ENCODE measurements at places on chromosomes 16 and 17.
A peak's percentile ranks its signal among the peaks of the same experiment; 100 is the strongest.

DNA sequence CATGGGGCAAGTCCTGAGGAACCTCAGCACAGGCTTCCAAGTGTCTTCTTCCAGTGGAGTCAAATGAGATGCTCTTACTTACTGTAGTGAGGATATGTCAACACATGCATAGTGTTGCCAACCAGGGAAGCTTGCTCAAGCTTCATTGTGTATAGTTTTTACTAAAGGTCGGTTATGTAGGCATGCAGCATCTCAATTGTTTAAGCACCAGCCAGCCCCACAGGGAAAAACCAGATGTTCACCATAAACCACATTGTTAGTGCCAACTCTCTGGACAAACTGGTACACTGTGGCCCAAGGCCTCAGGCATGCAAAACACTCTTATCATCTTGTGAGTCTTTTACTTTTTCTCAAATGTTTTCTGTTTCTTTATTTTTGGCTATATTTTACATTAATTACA is 152.1 kb downstream of the PHKB start:
- peak; percentile 10 for DNase-seq

- DNase-seq: no peak
Measured at GRCh38 chr16:16126896-16127295, 96.4 kb downstream of the ABCC6 start.

DNA sequence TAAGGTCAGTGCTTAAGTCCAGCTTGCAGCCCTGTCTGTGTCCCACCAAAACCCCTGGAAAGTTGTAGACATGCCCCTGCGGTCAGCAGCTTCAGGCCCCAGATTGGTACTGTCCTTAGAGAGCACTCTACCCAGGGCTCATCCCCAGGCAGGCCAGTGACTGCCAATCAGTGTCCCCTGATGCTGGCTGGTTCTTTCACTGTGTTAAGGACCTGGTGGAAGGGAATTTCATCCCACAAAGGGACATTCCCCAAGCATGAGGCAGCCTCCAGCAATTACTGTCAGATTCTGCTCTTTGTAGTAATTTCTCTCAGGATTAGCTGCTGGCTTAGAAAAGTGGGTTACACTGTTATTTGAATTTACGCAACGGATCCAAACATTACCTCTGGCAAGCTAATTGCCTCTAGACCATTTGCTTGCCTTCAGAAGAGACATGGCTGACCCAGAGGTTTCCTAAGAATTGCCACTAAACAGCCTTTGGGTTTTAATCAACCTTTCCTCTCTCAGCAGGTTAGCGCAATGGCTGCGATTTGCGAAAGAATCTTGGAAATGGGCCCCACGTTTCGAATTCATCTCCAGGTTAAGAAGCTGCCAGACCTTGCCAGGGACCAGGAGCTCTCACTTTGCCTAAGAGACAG is 5.9 kb downstream of the IRX6 start:
- DNase-seq: peak; percentile 15

GRCh38 chr16:59988591-59988990 is 1254.5 kb upstream of the GOT2 start:
- no peak for DNase-seq

GRCh38 chr17:34222722-34223497 is 32.2 kb upstream of the CCL2 start:
- no peak for DNase-seq

GRCh38 chr16:69564845-69565670 is 708 bp upstream of the NFAT5 start:
- no peak for DNase-seq

GRCh38 chr16:83806036-83806435 is 1.7 kb upstream of the HSBP1 start:
- no peak for DNase-seq

- DNase-seq: no peak
Measured at GRCh38 chr17:3928406-3928805, 12.1 kb upstream of the P2RX1 start.

GRCh38 chr17:69812240-69812837 is 262.7 kb upstream of the KCNJ16 start:
- no peak for DNase-seq

GRCh38 chr17:76370261-76370993 is 14.0 kb upstream of the SPHK1 start:
- peak; percentile 93 for DNase-seq

- DNase-seq: no peak
Measured at GRCh38 chr16:68825427-68825826, 17.9 kb upstream of the TANGO6 start.

DNA sequence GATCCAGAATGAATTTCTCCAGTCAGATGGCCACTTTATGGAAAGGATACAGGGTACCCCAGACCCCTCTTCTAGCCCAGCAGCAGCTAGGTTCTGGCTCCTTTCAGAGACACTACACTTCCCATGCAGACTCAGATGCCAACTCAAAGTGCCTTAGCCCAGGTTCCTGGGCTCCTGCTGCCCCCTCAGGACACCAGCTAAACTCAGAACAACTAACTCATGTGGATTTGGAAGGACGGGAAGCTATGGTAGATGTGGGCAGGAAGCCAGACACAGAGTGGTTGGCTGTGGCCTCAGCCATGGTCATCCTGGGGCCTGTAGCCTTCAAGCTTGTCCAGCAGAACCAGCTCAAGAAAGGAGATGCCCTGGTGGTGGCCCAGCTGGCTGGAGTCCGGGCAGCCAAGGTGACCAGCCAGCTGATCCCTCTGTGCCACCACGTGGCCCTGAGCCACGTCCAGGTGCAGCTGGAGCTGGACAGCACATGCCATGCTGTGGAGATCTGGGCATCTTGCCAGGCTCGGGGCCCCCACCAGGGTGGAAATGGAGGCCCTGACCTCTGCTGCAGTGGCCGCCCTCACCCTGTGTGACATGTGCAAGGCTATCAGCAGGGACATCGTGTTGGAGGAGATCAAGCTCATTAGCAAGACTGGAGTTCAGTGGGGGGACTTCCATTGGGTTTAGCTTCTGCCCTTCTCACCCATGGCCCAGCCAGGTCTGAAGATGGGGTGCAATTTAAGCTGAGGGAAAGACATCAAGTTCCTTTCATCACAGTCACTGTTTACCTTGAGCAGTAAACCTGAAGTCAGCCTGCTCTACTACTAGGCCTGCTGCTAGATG is 111.8 kb downstream of the N4BP1 start:
- no peak for DNase-seq

DNA sequence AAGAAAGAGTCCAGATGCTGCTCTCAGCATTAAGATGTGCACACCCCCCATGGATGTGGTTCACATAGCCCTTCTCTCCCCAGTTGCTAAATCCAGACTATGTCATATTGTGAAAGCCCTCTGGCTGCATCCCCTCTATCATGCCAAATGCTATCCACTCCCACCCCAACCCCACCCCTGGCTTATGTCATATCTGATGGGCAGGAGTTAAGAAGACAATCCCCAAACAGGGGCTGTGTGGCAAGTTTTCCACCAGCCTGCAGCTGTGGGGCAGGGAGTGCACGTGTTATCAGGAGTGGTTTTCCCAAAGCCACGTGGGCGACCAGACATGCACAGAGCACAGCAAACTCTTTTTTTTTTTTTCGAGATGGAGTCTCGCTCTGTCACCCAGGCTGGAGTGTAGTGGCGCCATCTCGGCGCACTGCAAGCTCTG is 10.0 kb downstream of the FAM117A start:
- DNase-seq: no peak

DNA sequence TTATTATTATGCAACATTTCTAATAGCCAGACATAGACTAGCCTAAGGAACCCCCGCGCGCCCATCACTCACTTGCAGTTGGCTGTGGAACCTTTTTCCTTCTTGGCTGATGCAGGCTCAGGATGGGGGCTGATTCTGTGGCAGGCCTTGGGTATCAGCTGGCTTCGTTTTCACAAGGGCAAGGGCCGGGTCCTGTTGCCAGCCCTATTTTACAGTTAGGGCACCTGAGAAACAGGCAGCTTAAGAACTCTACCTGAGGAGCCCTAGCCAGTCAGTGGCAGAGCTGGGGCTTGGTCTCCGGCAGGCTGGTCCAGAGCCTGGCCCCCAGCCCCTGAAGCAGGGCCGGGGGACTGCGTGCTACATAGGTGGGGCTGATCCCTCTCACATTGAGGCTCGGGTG is 28.7 kb downstream of the ADGRG5 start:
- DNase-seq: no peak

GRCh38 chr16:75413951-75414350 is 19.4 kb downstream of the CFDP1 start:
- DNase-seq: no peak

DNA sequence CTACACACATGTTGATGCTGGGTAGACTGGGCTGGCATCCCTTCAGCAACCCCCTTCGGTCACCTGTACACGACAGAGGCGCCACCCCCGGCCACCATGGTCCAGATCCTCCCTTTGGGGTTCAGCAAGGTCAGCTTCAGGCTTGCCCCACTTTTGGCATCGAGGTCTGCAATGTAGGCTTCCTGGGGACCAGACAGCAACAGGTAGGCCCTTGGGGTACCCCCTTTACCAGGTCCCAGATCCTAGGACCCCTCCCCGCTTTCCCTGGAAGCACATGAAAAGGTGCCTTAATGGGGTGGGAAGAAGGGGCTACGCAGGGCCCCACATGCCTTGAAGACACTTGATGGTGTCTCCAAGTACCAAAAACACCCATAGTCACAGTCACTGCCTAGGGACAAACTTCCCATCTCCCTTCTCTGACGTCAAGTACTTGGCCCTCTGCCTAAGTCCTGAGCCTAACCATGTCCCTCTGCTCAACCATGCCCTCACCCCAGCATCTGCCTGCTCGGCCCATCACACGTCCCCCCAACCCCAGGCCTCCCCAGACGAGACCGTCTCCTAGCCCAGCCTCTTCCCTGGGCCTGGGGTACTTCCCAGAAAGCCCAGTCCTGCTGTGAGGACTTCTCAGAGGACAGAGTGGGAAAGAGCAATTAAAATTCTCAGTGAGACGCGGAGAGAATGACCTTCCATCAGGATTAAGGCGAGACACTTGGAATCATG is 12.1 kb downstream of the ACLY start:
- DNase-seq: no peak

GRCh38 chr16:30924076-30924912 is 922 bp downstream of the FBXL19 start:
- DNase-seq: no peak

- no peak for DNase-seq
Measured at GRCh38 chr17:45248132-45248957, 13.5 kb downstream of the SPATA32 start.

DNA sequence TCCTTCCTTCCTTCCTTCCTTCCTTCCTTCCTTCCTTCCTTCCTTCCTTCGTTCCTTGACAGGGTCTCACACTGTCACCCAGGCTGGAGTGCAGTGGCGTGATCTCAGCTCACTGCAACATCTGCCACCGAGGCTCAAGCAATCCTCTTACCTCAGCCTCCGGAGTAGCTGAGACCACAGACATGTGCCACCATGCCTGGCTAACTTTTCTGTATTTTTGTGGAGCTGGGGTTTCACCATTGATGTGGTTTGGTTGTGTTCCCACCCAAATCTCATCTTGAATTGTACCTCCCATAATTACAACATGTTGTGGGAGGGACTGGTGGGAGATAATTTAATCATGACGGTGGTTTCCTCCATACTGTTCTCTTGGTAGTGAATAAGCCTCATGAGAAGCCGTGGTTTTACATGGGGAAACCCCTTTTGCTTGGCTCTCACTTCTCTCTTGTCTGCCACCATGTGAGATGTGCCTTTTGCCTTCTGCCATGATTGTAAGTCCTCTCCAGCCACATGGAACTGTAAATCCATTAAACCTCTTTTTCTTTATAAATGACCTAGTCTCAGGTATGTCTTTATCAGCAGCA is 90.3 kb upstream of the MPHOSPH6 start:
- no peak for DNase-seq

DNA sequence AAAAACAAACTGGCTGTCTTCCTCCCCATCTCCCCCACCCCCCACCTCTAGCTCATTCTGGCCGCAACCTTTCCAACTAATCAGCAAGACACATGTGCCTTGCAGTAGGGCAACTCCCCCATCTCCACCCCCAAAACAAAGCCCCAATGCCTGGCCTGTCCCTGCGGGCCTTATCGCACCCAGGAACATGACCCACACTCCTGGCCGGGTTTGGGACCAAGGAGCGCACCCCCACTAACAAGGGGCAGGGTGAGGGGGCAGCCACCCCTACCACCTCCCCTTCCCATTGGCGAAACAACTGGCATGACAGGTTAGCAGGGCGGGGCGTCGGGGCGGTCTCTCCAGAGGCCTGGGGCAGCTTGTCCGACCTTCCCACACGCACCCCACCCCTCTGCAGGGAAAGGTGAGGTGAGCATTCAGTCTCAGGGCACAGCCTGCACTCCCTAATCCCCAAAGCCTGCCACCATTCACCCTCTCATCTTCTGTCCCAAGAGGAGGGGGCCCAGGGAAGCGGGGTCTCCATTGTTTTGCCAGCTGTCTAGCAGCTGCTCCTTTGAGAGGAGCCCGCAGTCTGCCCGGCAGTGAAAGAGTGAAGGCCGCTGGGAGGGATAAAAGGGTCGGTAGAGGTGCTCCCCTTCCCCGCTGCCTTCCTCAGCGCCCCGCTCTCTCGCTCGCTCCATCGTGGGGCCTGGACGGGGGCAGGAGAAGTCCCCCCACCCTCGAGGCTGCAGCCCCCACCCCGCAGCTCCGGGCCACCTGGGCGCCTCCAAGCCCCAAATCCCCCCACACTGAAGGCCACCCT is 765 bp downstream of the MYO18A start:
- DNase-seq: no peak

DNA sequence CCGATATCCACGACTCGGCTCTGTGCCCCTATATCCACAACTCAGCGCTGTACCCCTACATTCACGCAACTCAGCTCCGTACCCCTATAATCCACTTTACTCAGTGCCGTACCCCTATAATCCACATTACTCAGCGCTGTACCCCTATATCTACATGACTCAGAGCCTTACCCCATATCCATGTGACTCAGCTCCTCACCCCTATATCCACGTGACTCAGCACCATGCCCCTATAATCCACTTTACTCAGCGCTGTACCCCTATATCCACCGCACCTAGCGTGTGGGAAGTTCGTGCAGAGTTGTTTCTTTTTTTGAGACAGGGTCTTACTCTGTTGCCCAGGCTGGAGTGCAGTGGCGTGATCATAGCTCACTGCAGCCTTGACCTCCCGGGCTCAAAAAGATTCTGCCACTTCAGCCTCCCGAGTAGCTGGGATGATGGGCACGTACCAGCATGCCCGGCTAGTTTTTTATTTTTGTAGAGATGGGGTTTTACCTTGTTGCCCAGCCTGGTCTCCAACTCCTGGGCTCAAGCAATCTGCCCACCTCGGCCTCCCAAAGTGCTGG is 17.4 kb downstream of the CYB5D2 start:
- DNase-seq: no peak

- peak; percentile 65 for DNase-seq
Measured at GRCh38 chr16:361872-362701, 8.3 kb downstream of the MRPL28 start.

GRCh38 chr16:66335704-66336329 is 30.7 kb upstream of the CDH5 start:
- peak; percentile 40 for DNase-seq

DNA sequence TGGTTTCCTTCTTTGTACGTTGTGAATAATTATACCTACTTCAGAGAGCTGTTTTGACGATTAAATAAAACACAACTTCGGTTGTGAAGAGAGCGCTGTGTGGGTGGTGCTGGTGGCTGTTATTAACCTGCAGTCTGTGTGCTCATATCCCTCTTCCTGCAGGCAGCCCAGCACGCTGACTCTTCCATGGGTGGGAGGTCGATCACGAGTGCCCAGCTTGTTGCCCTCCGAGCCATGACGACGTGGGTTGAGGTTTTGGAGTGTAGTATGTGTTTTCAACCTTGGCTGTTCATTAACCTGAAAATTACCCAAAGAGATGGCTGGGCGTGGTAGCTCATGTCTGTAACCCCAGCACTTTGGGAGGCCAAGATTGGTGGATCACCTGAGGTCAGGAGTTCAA is 11.3 kb upstream of the GCSH start:
- no peak for DNase-seq

- DNase-seq: no peak
Measured at GRCh38 chr16:78647019-78647418, 547.6 kb downstream of the WWOX start.

GRCh38 chr16:3745751-3746355 is 28.5 kb upstream of the TRAP1 start:
- DNase-seq: no peak
